Activated CD4-positive, CD25-positive, alpha-beta regulatory T cell (primary cell): ENCODE measurements at places on chromosomes 3 and 15.

GRCh38 chr3:45986303-45986982, 9.2 kb downstream of the FYCO1 start:
- DNase-seq: no peak

GRCh38 chr15:58114812-58115211, 23.4 kb upstream of the AQP9 start:
- no peak for DNase-seq

- DNase-seq: no peak
These were observed 51.8 kb upstream of the NEDD4 start for GRCh38 chr15:56045068-56045748.

DNA sequence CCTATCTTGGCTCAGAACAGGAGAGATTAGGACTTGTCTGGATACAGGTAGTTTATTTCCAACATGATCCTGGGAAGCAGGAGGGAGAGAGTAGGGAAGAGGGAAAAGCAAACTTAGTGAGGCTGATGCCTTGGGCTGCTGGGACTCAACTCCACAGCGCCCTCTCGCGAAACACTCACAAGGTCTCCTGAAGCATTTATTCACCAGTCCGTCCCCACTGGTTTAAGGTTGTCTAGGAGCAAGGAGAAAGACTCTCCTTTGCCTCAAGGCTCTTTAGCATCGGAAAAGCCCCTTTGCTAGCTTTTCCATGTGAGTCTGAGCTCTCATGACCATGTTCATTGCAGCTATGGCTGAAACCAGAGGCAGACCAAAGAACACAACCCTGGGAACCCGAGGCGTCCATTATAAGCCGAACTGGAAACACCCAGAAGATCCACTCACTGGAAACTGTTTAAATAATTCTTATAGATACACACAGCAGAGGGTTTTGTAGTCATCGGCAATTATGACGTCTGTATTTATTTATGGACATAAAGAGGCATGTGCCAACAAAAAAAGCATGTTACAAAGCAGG, 244.5 kb downstream of the CD47 start:
- peak; percentile 1 for DNase-seq

DNA sequence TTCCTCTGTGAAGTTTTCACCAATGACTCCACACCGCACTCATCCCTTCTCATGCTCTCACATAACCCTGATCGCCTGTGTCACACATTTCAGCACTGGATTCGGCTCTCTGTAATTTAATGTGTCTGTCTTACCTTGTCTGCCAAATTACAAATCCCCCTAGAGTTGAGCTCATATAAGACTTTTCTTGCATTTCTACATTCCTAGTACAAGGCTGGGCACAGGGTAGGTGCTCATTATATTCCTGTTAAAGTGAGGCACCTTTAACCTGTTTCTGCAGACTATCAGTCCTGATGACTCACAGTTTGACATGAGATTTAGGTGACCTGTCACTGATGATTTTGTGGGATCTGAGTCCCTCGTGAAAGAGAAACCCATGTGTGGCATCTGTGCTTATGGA, 22.6 kb downstream of the TGM5 start:
- no peak for DNase-seq

GRCh38 chr15:33959844-33960548, 8.3 kb upstream of the CHRM5 start:
- no peak for DNase-seq

DNA sequence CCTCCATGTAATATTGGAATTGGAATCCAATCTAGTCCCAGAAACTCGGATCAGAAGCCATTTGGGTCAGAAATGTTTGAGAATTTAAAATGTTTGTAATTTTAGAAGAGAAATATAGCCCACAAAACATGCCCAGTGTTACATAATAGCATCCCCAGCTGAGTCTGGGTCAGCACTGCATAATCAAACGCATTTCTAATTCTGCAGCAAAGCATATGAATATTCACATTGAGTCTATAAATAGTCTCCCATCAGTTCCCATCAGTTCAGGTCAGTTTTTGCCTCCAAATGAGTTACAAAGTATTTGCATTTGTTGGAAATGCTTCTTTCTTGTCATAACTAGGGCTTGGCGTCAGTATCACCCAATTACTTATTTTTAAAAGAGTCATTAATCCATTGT, 383.1 kb downstream of the IL5RA start:
- no peak for DNase-seq

DNA sequence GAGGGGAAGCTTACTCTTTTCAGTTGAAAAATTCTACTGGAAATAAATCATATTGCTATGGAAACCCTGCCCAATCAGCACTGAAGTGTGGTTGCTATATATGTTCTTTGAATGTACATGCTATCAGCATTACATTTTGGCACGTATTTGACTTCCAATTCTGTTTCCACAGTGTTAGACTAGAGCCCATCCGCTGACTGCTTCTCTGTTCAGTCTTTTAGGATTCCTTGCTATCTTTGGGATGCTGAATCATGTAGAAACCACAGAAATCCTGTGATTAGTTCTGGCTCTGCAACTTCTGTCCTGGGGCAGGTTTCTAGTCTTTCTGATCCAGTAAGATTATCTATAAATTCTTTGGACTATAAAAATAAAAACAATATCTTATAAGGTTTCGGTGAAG, 128.2 kb upstream of the SLC7A14 start:
- DNase-seq: no peak

GRCh38 chr3:126851382-126851781, 131.5 kb upstream of the PLXNA1 start:
- no peak for DNase-seq

DNA sequence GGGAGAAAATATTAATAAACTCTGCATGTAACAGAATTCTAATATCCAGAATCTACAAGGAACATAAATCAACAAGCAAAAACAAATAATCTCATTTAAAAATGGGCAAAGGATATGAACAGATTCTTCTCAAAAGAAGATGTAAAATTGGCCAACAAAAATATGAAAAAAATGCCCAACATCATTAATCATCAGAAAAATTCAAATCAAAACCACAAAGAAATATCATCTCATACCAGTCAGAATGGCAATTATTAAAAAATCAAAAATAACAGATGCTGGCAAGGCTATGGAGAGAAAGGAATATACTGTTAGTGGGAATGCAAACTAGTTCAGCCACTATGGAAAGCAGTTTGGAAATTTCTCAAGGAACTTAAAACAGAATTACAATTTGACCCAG, 150.7 kb upstream of the TRIM42 start:
- DNase-seq: no peak

GRCh38 chr15:96331945-96332636, 1.6 kb downstream of the NR2F2 start:
- DNase-seq: no peak

GRCh38 chr15:40142428-40142827, 18.4 kb upstream of the BUB1B start:
- no peak for DNase-seq

GRCh38 chr15:86556396-86557017, 476.8 kb downstream of the AGBL1 start:
- no peak for DNase-seq

- no peak for DNase-seq
These were observed 12.3 kb downstream of the RBP1 start for GRCh38 chr3:139527265-139527664.

- DNase-seq: no peak
These were observed 1.8 kb downstream of the RBPMS2 start for GRCh38 chr15:64773606-64774005.

DNA sequence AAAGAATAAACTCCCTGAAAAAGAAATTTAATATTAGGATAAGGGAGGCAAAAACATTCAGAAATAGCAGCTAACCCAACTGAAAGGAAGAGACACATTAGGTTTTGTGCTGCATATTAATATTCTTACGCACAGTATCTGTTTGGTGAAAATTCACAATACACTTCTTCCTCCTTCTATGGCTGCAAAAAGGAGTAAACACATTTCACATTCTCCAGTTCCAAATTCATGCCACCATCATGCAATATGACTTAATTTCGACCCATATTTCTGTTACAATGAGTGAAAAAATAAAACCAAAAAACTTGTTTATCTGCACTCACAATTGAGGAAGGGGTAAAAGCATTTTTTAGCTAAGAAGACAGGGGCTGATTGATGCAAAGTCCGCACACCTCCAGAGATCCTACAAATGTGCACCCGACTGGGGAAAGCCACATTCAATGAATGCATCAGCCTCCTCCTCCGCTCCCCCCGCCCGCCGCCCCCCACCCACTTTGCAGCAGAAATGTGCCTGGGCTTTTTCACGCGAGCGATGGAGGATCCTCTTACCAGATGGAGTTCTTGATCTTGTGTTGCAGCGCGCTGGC, 1.0 kb downstream of the RFX7 start:
- DNase-seq: no peak

DNA sequence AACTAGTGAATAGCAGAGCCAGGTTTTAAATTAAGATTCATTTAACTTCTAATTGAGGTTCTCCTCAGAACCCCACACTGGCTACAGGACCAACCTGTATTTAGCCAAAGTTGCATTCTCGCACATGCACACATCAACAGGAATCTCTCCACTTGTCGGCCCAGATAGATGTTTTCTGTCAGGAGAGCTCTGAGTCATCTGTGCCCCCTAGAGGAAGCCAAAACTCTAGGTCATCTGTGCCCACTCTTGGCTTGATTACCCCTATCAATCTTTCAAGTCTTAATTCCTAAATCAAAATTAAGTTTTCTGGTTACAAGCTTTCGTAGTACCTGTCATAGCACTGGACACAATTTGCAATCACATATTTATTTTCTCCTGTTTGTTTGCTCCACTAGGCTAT, 104.9 kb upstream of the EOMES start:
- DNase-seq: no peak

- DNase-seq: peak; percentile 7
These were observed 13.7 kb upstream of the PARP6 start for GRCh38 chr15:72285927-72286516.

DNA sequence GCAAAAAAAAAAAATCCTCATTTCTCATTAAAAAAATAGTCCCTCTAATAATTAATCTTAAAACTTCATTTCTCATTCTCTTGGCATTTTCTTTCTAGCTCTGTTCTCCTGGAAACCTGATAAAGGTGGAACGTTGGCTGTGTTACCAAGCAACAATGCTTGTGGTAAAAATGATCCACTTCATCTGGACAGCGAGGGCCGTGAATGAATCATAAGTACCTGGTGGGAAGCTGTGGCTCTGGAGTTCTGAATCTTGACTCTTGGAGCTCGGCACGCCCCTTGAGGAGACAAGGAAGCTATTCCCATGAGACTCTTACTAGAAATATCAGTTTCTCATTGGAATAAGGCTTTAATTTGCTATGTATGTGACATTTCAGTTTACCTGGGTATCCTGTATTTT, 32.5 kb downstream of the BCL2L10 start:
- DNase-seq: no peak

GRCh38 chr15:48603922-48604321, 41.6 kb downstream of the FBN1 start:
- DNase-seq: no peak

DNA sequence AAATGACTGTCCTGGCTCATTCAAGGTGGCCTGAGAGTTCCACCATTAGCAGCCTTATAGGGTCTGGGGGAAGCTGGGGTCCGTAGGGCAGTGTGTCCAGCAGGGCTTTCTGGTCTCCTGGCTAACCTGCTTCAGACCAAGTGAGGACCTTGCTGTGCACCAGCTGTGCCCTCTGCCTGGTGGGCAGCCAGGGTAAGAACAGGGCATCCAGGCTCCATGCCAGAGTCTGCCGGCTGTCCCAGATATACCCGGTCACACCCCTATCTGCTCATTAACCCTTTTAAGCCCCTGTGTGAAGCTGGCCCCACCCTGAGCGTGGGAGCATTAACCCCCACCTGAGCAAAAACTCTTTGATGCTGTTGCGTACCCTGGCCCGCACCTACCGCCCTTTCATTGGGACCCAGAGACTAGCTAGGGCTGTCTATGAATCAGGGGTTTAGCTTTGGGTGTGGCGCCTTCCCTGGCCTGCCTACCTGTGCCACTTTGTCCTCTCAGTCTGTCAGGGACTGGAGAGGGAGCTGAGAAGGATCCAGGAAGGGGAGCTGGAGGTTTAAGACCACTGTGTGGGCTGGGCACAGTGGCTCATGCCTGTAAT, 17.6 kb downstream of the SEMA3F start:
- no peak for DNase-seq

- DNase-seq: no peak
These were observed 28.6 kb upstream of the UMPS start for GRCh38 chr3:124701687-124702086.

- DNase-seq: no peak
These were observed 665.6 kb upstream of the CCDC54 start for GRCh38 chr3:106711650-106712049.

- DNase-seq: no peak
These were observed 8.7 kb downstream of the NPTN start for GRCh38 chr15:73624530-73624929.

GRCh38 chr3:134093956-134094355, 64.2 kb upstream of the SLCO2A1 start:
- no peak for DNase-seq

DNA sequence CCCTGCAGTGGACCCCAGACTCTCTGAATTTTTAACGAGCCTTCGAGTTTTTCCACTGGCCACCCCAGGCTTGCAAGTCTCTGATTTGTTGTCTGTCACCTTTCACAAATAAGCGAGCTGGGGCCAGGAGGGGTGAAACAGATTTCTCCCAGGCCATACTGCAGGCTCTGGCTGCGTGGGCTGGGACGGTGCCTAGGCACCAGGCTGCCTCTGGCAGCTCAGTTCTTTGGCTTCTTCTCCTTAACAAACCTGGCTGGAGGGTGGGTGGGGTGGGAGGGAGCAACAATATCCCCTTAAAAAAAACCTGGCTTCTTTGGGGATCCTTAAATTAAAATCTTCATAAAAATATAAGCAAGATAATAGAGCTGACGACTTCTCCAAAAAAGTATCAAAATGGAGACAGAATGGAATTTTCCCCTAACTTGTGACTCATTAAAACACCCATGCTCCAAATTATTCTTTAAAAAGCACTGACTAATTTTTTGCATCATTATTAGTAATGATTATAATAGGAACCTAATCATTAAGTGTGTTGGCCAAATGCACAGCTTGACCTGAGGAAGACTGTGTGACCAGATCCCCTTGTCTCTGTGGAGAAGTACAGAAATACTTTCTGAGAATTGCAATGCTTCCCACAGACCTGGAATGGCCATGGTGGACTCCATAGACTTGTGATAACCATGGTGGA, 84.1 kb downstream of the SNRK start:
- DNase-seq: no peak

DNA sequence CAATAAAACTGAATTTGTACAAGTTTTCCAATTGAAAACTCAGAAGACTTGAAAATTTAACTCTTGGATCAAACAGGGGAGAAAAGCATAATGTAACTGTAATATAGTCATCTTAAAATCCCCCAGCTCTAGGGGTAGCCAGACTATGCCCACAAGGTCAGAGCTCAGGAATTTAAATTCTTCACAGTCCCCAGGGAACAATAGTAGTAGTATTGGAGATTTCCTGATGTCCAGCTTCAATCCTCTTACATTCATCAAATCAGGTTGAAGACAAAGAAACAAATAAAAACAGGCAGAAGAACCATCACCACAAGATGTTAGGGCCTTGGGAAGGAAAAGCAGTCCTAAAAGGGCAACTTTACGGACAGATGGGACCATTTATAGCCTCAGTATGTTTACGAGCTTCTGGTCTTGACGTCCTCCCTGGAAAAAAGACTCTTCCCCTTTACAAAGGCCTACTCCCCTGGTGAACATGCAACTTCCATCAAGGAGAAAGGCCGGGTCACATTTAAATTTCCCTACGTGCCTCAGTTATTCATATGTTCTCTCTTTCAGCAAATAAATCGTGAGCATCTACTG, 96.8 kb downstream of the PLCH1 start:
- DNase-seq: no peak

- DNase-seq: no peak
These were observed 9.1 kb upstream of the CEMIP start for GRCh38 chr15:80769829-80770705.

GRCh38 chr3:31978553-31978952, 2.5 kb downstream of the OSBPL10 start:
- DNase-seq: no peak
